ENCODE measurements at places on chromosomes 1 and 21.

DNA sequence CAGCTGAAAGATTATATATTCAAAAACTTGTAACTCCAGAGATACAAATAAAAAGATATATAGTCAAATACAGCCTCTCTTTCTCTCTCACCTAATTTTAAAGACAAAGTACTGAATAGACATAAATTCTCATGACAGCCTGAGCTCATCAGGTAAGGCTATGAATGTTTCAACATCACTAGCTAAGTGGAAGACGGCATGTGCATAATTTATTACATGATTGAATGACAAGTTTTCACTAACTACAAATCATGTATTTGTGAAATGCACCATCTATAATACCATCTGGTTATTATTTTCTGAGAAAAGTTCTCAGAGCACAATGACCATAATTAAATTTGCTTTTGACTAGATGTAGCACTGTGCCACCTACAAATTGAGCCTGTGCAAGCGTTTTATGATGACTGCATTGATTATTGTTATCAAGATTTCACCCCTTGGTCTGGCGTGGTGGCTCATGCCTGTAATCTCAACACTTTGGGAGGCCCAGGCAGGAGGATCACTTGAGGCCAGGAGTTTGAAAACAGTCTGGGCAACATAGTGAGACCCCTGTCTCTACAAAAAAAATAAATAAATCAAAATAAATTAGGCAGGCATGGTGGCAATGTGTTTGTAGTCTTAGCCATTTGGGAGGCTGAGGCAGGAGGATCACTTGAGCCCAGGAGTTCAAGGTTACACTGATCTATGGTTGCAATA lies 128.2 kb downstream of the APP start:
- no peak for DNase-seq

GRCh38 chr1:96387785-96388184 lies 333.8 kb upstream of the PTBP2 start:
- DNase-seq, result no peak

DNA sequence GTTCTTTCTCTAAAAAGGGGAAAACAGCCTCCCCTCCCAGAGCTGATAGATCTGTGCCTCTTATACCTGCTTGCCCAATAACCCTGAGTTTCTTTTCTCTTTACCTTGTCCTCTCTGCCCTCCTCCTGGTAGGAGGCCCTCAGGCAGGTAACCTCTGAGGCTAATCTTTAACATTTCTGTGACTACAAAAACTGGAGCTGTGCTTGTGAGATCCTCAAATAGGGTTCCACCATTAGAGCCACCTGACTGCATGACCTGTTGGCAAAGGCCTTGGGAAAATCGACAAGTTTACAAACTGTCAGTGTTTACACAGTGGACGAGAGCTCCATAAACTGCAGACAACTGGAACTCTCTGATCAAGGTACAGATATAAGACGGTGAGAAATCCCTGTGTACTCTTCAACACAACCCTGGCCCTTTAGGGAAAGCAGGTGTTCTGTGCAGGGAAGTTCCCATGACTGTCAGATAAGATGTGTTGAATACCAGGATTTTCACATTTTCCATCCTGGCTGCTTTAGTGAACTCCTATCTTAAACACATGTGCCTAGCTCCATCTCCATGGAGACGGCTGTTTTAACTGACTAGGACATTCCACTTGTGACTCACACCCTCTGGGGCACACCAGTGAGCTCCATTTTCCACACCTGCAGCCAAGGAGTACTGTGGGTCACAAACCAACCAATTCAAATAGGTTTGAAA lies 38.3 kb downstream of the ECE1 start:
- no peak for DNase-seq

GRCh38 chr1:218718977-218719376 lies 373.8 kb downstream of the TGFB2 start:
- DNase-seq, result no peak

- no peak for DNase-seq
These were observed 35.4 kb downstream of the MIA3 start for GRCh38 chr1:222653178-222653827.

- DNase-seq, result no peak
These were observed 11.3 kb downstream of the SMIM1 start for GRCh38 chr1:3783651-3784474.

GRCh38 chr1:204211046-204211445 lies 2.7 kb downstream of the GOLT1A start:
- DNase-seq, result no peak

- DNase-seq, result no peak
These were observed 172.7 kb downstream of the TRIM33 start for GRCh38 chr1:114338191-114338890.

DNA sequence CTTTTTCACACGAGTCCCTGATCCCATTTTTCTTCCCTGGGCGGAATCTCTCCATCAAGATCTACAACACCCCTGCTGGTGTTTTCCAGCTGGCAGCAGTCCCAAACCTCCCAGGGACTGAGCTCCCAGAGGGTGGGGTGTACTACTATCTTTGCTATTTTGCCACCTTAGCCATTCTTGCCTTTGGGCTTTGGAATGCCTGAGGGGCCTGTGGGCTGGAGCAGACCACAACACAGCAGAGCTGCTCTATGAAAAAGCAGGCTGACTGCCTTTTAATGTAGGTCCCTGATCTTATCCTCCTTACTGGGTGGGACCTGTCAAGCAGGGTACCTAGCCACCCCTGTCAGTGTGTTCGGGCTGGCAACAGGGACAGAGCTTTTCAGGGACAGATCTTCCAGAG lies 91.9 kb downstream of the KCNT2 start:
- no peak for DNase-seq

- no peak for DNase-seq
These were observed 41.8 kb downstream of the TTC39A start for GRCh38 chr1:51288578-51288977.

DNA sequence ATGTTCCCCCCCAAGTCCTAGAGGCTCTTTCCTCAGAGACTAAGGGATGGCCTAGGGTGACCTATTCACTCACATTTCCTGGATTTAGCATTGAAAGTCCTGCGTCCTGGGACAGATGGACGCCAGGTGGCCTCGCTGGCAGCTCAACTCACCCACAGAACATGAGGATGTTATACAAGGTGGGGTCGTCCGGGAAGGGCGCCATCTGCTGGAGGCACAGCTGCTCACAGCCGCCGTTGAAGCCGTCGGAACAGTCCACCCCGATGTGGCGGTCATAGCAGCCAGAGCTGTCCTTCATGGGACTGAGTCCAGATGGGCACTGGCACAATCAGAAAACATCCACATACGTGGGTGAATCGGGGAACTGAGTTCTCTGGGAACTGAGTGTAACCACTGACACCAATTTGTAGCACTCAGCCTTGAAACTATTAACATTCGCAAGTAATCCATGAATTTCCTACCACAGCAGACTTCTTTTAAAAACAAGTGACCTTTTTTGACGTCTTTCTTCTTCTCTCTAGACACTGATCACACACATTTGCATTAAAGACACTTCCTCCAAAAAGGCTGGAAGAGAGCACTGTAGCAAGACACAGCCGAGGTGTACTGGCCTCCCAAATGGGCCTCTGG lies 215.4 kb downstream of the ASTN1 start:
- DNase-seq, result no peak

- DNase-seq, result no peak
These were observed 1.2 kb upstream of the HPCAL4 start for GRCh38 chr1:39692152-39693074.

DNA sequence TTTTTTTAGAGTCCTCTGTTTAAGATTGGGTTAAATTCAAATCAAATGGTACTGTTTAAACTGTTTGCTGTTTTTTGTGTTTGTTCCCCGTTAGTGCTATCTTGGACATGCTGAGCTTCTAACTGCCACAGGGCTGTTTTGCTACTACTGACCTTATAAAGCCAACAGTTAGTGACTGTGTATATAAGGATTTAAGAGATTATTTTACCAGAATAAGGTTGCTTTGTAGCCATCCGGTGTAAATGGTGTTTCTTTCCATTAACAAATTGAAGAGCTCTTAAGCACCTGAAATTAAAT lies 37.0 kb downstream of the ZNF281 start:
- DNase-seq, result no peak

GRCh38 chr1:9245661-9246060 lies 11.1 kb downstream of the H6PD start:
- no peak for DNase-seq

- DNase-seq, result no peak
These were observed 31.9 kb upstream of the POFUT2 start for GRCh38 chr21:45319461-45320211.

GRCh38 chr1:200496937-200497336 lies 87.1 kb upstream of the ZNF281 start:
- DNase-seq, result no peak

DNA sequence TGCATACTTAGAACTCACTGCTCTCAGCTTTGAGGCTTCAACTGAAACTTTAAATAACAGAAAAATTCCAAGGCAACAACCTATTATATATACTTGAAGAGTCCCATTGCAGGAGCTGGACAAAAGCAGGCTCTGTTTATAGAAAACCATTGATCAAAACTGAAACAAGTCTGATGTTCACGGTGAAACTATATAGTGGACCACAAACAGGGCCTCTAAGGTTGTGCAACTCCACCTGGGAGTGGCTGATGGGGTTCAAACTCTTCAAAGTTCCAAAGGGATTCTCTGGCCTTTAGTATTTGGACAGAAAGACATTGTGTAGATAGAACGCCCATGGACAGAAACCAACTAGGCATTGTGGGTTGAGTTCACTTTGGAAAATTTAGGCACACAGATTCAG lies 140.3 kb downstream of the ZC3H11B start:
- DNase-seq, result no peak

Data from stimulated activated CD4-positive, alpha-beta T cell treated with anti-CD3 and anti-CD28 coated beads, TNF-alpha, amount 100 ng/mL, for 4 hours (primary cell).